Astrocyte of the spinal cord (primary cell): ENCODE measurements at places on chromosomes 1 and 21.
A peak's percentile ranks its signal among the peaks of the same experiment; 100 is the strongest.

- no peak for DNase-seq
These were observed 5.8 kb upstream of the EPS15 start for GRCh38 chr1:51524817-51525216.

- DNase-seq, result peak; percentile 68
These were observed 40.7 kb upstream of the DHCR24 start for GRCh38 chr1:54927472-54928240.

GRCh38 chr1:25644962-25645361 lies 28.4 kb downstream of the MAN1C1 start:
- no peak for DNase-seq

DNA sequence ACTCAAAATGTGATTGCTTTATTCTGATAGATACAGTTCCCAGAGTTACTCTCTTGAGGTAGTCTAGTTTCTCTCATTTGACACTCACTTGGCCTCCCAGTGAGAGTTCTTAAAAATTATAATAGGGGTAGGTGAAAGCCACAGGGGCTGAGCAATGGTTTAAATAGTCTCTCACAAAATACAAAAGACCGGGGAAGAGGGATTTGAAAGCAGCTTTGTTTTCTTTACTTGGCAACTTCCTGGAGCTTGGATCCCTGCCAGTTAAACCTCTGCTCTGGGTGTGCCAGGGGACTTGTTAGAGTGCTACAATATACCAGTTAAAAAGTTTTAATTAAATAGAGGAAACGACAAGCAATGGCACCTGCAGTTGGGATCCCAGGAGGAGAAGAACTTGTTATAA lies 31.7 kb downstream of the OR13G1 start:
- DNase-seq, result peak; percentile 15

- no peak for DNase-seq
These were observed 133.4 kb downstream of the NEK7 start for GRCh38 chr1:198290089-198290683.

GRCh38 chr1:25804964-25805862 lies 5.2 kb downstream of the SELENON start:
- no peak for DNase-seq

GRCh38 chr1:18482721-18483425 lies 2.1 kb downstream of the KLHDC7A start:
- no peak for DNase-seq

GRCh38 chr1:94658221-94658620 lies 116.7 kb upstream of the F3 start:
- peak; percentile 71 for DNase-seq

GRCh38 chr1:67564193-67564592 lies 120.8 kb upstream of the GADD45A start:
- DNase-seq, result no peak

DNA sequence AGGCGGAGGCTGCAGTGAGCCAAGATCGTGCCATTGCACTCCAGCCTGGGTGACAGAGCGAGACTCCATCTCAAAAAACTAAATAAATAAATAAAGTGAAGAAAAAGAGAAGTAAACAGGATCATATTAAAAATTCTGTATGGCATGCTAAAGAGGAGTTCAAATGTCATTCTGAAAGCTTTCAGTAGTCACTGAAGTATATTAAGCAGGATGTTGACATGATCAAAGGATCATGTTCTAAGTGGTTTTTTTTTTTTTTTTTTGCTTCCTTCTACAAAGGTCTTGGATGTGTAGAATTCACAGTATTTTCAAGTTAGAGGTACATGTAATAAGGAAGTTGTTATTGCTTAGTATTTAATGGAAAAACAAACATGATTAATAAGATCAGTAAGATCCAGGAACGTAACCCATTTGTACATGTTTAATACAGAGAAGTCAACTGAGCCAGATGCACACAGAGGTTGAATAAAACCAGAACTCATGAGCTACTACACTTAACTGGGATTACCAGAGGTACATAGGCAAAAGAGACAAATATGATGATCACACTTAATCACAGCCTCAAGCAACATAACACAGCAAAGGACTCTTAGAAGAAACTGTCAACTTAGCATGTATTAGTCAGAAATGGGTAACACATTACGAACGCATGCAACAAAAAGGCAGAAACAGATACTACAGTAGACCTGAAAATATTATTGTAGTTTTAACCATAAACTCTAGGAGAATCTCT lies 12.2 kb downstream of the CDC42BPA start:
- no peak for DNase-seq

DNA sequence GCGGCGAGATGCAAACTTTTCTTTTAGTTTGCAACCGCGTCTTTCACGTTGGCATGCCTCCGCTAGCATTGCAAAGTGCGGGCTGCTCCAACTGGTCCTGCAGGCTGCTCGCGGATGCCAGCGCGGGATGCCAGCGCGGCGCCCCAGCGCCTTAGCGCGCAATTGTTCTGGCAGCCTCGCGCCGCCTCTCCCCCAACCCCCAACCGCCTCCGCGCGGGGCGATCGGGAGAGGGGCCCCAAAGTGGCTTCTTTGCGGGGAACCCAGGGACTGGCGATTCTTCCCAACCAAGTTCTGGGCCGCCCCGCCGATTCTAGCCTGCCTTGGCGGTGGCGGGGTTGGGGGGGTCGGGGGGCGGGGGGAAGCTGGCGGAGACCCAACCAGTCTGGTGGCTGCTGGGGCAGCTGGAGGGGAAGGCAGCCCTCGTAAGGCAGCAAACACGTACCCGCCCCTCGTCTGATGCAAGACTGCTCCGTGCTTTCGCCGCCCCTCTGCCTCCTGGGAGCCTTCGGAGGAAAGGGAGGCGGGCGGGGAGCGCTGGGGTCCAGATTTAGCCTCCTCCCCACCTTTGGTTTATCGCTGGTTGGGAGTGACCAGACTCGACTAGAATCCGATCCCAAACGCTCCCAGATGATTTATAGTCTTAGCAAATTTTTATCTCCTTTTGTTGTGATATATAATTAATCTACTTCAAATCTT lies 756 bp downstream of the PHGDH start:
- DNase-seq, result peak; percentile 92

GRCh38 chr1:112850034-112850757 lies 105.8 kb downstream of the SLC16A1 start:
- no peak for DNase-seq
